ENCODE measurements at places on chromosomes 1 and 21. TPM values are rescaled to one million over a fixed set of nuclear protein-coding genes. Genes with fewer than 3 reads are reported as not detected.

The TSACC gene
- total RNA-seq, result not detected

The UTP25 gene
- total RNA-seq, result 5.7 TPM

The CELSR2 gene
- total RNA-seq, result 16.7 TPM

DNA sequence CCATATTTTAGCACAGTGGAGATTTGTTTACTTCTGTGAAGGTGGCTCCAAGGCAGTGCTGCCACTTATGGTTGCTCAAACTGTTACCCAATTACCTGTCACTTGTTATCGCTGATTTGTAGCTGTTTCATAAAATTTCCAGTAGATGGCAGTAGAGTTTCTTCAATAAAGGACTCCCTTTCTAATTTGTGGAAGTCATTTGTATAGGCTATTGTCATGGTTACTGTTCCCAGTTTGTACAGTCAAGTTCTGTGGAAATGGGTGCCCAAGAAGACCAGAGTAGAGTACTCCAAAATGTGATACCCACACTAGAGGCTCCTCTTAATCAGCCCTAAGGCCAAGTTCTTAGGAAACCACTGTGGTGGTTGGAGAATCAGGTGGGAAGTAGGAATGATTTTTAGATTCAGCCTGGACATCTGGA lies 186.1 kb downstream of the CLEC20A start:
- H3K27me3 ChIP-seq, result no peaks in the 10 kb centered on the region
- H3K4me3 ChIP-seq, result no peak overlapping the region
- no peaks in the 10 kb centered on the region for H3K4me1 ChIP-seq
- H3K36me3 ChIP-seq, result no peaks in the 10 kb centered on the region
- no peak for DNase-seq

Measured in tibial nerve (tissue), 4 donors.